Progenitor cell of endocrine pancreas (in vitro differentiated cells): ENCODE measurements at places on chromosomes 7 and 10.
A peak's percentile ranks its signal among the peaks of the same experiment; 100 is the strongest.

DNA sequence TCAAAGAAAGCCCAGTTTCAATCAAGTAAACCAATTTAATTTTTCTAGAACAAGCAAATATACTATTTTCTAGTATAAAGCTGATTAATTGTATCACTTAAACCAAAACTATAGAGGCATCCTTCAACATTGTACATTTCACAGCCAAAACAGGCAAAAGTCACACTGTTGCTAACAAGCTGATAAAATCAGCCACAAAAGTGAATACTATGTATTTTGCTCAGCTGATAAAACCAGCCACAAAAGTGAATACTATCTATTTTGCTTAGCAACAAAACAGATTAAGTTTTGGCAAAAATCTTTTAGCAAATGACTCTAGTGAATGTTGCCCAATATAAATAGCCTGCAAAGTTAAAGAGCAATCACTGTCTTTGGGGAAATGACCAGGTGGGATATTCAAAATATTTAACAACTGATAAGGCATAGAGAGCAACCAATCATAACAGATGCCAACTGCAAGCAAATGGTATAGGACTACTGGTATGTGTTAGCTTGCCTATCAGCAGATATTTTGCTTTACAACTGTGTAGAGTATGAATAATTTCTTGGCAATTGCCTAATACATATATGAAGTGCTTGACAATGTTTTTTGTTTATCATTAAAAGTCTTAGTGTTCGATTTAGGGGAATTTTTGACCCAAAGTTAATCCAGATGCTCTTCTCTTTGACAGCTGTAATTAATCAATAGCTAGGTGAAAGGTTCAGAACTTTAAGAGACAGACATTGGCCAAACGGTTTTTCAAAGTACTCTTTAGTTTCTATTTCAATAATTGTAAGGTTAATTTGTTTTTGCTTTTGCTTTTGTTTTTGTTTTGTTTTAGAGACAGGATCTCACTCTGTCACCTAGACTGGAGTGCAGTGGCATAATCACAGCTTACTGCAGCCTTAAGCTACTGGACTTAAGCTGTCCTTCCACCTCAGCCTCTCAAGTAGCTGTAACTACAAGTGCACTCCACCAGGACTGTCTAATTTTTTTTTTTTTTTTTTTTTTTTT is 44.4 kb upstream of the SP4 start:
- no peak for DNase-seq

- DNase-seq, result no peak
These were observed 14.8 kb downstream of the ACSM6 start for GRCh38 chr10:95208702-95209391.

DNA sequence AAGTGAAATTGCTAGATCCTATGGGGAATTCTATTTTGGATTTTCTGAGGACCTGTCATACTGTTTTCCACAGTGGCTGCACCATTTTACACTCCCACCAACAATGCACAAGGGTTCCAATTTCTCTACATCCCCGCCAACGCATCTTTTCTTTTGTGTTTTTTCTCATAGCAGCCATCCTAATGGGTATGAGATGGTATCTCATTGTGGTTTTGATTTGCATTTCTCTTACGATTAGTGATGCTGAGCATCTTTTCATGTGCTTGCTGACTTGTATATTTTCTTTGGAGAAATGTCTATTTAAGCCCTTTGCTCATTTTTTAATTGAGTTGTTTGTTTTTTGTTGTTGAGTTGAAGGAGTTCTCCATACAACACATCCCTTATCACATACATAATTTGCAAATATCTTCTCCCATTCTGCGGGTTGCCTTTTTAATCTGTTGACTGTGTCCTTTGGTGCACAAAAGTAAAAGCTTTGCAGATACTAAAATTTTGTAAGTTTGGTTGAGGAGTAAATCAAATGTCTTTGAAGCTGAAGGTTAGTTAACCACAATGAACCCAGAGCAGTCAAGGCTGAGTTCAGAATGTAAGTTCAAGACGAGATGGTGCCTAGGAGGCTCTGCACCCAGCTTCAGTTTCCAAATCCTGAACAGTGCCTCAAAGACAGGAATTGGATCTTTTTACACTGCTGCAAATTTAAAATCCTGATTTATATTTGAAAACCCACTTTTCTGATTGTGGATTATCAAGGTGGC is 195.4 kb downstream of the COBL start:
- no peak for DNase-seq

DNA sequence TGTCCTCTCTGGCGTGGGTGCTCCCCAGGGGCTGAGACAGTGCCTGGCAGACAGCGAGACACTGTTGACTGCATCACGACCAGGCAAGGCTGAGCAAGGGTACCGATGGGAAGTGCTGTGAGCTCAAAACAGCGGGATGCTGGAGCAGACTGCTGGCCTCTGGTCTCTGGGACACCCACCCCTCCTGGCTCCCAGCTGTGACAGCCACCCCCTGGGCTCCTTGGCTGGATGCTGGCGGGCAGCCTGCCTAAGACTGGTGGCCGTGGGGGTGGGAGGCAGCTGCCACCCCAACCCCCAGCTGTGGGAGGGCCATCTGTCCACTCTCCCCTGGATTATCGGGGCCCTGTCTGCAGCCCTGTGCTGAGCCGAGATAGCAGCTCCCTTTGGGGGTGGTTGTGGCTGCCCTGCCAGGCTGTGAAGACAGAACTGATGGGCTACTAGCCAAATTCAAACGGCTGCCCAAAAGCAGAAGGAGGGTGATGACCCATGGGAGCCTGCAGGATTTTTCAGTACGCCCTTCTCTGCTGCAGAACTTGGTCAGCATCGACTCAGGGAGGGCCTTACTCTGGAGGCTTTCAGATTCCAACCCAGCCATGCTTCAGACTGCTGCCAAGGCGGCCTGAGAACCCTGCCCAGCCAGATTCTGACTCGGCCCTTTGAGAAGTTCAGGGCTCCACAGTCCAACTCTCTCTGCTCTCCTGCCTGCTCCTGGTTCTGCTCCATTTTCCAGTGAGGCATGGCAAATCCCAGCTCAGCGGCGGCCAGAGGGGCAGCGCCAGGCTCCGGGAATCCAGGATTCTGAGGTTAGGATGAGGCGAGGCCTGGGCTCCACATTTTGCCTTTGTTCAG is 125.3 kb downstream of the NEURL1 start:
- DNase-seq, result no peak

DNA sequence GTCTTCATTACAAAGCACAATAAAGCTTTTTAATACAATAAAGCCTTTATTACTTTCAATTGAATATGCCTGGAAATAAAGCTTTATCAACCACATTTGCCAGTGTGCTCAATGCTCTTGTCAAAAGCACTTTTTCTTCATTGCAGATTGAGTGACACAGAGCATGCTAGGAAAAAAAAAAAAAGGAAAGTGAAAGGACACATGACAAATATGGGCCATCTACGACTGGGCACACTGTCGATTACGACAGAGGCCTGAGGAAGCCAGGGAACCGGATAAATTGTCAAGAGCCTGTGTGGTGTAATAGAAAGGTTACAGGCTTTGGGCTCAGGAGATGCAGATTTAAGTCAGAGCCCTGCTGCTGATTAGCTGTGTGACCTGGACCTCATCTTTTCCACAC is 84.8 kb upstream of the LRGUK start:
- DNase-seq, result no peak

DNA sequence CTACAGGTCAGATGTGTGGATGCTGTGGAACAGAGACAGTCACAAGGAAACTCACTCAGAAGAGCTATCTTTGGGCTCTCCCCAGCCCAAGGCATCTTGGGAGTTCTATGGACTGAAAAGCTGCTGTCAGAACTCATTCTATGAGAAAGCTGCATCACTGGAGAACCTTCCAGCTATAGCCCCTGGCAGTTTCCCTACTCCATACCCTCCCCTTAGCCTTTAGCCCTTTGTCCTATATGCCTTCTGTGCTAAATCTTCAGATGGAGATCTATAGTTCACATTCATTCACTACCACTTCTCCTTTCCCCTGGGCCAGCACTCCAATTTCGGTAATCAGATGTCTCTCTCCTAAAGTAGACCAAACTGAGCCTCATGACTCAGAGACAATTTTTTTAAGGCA is 6.9 kb downstream of the WNT8B start:
- DNase-seq, result no peak

GRCh38 chr7:140719721-140720120 is 23.2 kb downstream of the NDUFB2 start:
- DNase-seq, result no peak

DNA sequence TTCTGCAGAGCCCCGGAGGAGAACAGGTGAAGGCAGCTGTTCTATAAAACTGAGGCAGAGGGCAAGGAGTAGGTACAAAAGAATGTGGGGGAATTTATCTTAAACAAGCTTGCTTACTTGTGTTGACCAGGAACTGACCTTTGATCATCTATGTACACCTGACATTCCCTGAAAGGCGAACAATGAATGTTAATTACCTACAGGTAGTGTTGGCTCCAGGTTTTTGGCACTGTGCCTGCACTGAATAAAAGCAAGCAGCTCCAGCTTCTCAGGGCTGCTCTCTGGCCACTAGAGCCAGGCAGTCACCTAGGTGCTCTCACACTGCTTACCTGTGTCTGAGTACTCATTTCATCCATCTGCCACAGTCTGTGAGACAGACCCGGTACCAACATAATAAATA is 87.0 kb downstream of the RAPGEF5 start:
- no peak for DNase-seq

- no peak for DNase-seq
These were observed 286.6 kb downstream of the USP6NL start for GRCh38 chr10:11324761-11325321.

GRCh38 chr10:48614481-48615390 is 9.9 kb upstream of the ARHGAP22 start:
- DNase-seq, result no peak

- no peak for DNase-seq
These were observed 69.3 kb downstream of the MTERF1 start for GRCh38 chr7:91811236-91811635.

DNA sequence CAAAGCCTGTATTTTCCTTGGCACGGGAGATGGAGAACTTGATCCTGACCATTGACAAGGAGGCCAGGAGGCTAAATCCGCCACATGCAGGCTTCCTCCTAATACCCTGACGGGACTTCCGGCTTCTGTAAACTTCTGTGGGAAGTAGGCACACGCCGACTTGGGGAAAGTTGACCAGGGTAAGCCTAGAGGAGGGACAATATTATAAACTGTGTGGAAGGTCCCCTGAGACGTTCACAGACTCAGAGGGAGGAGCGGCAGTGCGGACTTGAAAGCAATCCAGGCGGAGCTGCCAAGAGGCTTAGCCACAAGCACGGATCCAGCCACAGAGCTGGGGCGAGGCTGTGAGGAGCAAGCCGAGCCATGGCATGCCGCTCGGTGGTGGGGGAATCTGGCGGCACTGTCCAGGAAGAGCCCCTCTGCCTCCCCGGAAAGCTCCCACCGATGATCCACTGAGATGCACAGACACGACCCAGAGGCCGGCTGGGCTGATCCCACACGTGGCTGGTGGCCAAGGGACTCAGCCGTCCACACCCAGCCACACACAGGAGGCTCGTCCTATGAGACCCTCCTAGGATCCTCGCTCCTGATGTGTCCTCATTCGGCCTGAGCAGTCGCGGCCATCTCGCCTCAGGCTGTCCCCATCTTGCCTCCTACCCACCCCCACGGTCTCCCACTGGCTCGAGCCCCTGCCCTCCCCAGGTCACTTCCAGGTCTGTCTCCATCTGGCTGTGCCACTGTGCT is 40.0 kb upstream of the INSIG1 start:
- no peak for DNase-seq

DNA sequence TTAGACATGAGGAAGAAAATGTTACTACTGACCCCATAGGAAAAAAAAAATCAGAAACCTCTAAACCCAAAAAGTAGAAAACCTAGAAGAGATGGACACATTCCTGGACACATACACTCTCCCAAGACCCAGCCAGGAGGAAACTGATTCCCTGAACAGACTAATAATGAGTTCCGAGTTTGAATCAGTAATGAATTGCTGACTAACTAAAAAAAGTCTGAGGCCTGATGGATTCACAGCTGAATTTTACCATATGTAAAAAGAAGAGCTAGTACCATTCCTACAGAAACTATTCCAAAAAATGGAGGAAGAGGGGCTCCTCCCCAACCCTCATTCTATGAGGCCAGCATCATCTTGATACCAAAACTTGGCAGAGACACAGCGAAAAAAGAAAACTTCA is 75.8 kb downstream of the HBP1 start:
- no peak for DNase-seq

DNA sequence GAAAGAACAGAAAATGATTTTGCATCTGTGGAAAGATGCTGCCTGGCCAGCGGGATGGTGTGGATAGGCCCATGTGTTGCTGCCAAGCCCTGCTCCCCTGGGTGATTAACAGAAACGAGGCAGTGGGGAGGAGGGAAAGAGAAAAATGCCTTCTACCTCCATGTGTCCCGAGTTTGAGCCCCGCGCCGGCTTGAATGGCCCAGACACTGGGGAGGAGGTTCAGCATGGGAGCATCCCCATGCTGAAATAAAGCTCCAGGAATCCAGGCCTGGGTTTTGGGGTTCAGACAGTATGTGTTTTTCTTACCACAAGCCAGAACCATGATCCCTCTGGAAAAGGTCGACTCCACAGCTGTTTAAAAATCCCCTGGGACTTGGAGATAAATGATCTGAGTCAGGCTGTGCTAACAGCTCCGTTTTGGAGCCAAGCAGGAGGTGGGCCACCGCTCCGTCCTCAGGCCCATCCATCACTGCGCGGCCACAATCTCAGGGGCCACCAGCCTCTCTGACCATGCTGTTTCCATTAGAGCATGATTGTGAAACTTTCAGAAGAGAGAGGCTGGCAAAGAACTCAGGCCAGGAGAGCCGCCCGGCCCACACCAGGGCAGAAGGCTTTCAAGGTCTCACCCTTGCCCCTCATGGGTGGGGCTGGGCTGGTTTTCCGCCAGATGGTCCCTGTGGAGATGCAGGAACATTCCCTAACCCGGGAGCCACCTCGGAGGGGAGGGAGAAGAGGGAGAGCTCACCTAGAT is 299.7 kb downstream of the ZEB1 start:
- DNase-seq, result no peak

DNA sequence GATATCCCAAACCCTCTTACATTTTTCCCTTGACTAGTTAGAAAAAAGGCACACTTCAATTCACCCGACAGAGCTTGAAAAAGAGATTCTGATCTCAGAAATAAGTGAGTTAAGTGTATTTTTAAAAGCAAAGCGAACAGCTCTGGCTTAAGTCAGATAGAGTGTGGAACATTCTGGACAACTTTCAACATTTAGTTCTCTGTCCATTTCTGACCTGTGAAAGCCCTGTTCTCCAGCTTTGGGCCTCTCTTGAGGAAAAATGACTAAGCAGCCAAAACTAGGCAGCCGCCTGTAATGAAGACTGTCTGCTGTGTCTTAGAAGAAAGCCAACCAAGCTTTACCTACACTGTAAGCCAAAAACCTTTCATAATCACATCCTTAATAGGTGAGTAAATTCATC is 50.5 kb downstream of the CDK6 start:
- no peak for DNase-seq

DNA sequence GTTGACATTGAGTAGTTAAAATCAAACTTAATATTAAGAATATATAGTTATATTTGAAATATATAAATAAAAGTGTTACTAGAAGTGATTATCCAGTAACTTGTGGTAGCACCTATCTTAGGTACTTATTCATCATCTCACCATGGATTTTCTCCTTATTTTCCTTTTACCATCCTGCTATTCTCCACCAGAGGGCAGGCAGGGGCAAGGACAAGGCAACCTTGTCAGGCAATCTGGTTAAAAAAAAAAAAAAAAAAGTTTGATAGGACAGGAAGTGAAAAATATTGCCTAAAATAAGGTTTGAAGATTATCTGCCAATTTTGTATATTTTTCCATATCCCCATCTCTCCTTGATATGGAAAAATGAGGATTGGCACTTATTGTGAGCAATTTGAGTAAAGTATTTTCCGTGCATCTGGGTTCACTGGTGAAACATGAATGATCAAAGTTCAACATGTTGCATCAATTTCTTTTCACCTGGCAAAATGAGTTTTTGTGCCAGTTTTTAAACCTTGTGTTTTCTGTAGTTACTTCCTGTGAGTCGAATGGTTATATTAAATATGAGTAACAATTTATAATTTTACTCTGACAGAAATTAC is 256.7 kb downstream of the AGMO start:
- peak; percentile 22 for DNase-seq
